ENCODE measurements at places on chromosomes 12 and 14. TPM values are rescaled to one million over a fixed set of nuclear protein-coding genes. Genes with fewer than 3 reads are reported as not detected.

The ZDHHC22 gene
- total RNA-seq, result not detected

GRCh38 chr12:6635375-6635855, 344 bp downstream of the LPAR5 start:
- H3K4me1 ChIP-seq, result peaks cover 44% of the 10 kb centered on the region
- no peaks in the 10 kb centered on the region for H3K27me3 ChIP-seq
- peak; percentile 76 for DNase-seq
- peak overlapping the region; percentile 65 for H3K4me3 ChIP-seq

DNA sequence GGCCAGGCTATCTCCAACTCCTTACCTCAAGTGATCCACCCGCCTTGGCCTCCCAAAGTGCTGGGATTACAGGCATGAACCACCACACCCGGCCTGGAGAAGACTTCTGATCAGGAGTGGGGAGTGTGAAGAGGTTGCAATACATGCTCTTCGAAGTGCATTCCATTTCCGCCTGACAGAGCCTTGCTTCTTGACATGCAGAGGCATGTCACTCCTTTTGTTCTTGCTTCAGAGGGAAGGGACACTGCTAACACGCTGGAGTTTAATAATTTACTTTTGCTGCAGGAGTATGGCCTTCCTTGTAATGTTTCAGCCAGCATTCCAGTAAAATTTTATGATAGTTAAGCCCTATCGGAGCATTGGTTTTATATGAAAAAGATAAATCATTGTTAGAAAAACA, 74.9 kb downstream of the SLC25A47 start:
- H3K36me3 ChIP-seq, result no peaks in the 10 kb centered on the region
- H3K27ac ChIP-seq, result no peak overlapping the region
- H3K27me3 ChIP-seq, result no peaks in the 10 kb centered on the region
- no peak for DNase-seq
- H3K4me1 ChIP-seq, result no peaks in the 10 kb centered on the region

DNA sequence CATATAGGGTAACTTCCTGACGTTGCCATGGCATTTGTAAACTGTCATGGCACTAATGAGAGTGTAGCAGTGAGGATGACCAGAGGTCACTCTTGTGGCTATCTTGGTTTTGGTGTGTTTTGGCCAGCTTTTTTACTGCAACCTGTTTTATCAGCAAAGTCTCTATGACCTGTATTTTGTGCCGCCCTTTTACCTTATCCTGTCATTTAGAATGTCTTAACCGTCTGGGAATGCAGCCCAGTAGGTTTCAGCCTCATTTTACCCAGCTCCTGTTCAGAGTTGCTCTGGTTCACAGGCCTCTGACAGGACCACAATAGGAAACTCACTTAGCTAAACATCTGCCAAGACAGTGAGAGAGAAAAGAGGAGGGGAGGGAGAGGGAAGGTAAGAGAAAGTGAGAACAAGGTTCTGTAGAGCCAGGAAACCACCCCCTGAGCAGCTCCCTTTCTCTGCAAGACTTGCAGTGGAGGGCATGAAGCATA, 64.8 kb upstream of the PLEKHG3 start:
- H3K27ac ChIP-seq, result no peak overlapping the region
- H3K4me3 ChIP-seq, result no peak overlapping the region
- DNase-seq, result no peak
- H3K4me1 ChIP-seq, result no peaks in the 10 kb centered on the region
- peaks cover 8% of the 10 kb centered on the region for H3K27me3 ChIP-seq
- no peaks in the 10 kb centered on the region for H3K36me3 ChIP-seq

DNA sequence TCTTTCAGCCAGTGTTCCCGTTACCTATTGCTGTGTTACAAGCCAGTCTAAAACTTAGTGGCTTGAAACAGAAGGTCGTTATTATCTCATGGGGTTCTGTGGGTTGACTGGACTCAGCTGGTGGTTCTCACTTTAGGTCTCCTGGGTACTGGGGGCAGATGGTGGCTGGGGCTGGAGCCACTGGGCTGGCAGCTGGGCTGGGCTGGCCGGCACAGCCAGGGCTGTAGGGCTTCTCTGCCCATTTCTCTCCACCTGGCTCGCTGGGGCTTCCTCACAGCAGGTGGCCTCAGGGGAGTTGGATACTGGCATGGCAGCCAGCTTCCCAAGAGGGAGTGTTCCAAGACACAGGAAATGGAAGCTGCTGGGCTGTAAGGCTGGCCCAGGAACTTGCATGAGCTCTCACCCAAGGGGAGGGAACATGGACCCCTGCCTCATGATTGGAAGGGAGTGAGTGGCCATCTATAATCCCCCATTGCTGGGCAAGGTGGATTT, 27.0 kb downstream of the TUNAR start:
- no peak for DNase-seq
- no peak overlapping the region for H3K4me3 ChIP-seq
- peaks cover 13% of the 10 kb centered on the region for H3K27me3 ChIP-seq
- no peaks in the 10 kb centered on the region for H3K4me1 ChIP-seq
- H3K27ac ChIP-seq, result no peak overlapping the region
- H3K36me3 ChIP-seq, result no peaks in the 10 kb centered on the region

The TEAD4 gene
- total RNA-seq, result 3.8 TPM

- H3K27me3 ChIP-seq, result no peaks in the 10 kb centered on the region
- no peak overlapping the region for H3K4me3 ChIP-seq
- H3K27ac ChIP-seq, result no peak overlapping the region
- DNase-seq, result no peak
- no peaks in the 10 kb centered on the region for H3K4me1 ChIP-seq
- H3K36me3 ChIP-seq, result no peaks in the 10 kb centered on the region
These were observed 28.9 kb downstream of the SLC25A21 start for GRCh38 chr14:37143475-37143874.

DNA sequence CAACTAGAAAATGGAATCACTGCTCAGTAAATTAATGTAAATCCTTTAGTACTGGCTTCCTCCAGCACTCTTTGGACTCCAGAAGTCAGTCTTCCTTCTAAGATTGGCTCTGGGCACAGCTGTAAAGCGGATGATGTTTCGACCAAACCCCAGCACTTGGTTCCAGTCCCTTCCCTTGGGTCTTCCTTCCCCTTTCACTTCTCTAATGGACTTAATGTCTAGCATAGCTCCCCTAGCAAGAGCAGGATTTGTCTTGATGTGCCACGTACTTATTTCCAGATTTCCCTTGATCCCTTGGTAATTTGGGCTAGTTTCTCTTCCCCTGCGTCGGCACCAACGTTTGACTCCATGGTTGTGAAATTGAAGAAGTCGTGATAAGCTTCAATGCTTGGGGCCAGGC, 28.3 kb downstream of the C12orf75 start:
- no peaks in the 10 kb centered on the region for H3K36me3 ChIP-seq
- H3K4me1 ChIP-seq, result peaks cover 11% of the 10 kb centered on the region
- no peaks in the 10 kb centered on the region for H3K27me3 ChIP-seq
- H3K27ac ChIP-seq, result no peak overlapping the region
- DNase-seq, result no peak
- no peak overlapping the region for H3K4me3 ChIP-seq

DNA sequence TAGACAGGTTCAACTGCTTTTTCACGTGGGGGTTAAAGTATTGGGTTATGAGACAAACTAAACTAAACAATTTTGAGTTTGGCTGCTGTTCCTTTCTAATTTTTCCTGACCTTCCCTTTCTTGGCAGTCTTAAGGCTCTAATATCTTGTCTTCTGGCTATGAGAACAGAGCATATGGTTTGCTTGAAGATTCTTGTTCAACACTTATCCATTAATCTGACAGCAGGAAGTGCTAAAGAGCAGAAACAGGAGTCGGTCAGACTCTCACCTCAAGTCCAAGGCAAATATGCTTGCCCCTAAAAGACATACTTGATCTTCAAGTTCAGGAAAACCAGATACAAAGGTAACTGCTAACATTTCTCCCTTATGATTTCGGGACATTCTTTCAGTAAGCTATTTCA, 52.6 kb upstream of the KCNJ8 start:
- H3K27me3 ChIP-seq, result peaks cover 1% of the 10 kb centered on the region
- no peaks in the 10 kb centered on the region for H3K36me3 ChIP-seq
- DNase-seq, result no peak
- H3K4me3 ChIP-seq, result no peak overlapping the region
- H3K4me1 ChIP-seq, result no peaks in the 10 kb centered on the region
- no peak overlapping the region for H3K27ac ChIP-seq

The TGM1 gene
- 3.7 TPM for total RNA-seq

The CCDC175 gene
- total RNA-seq, result not detected

GRCh38 chr14:39265806-39266524, 32.2 kb downstream of the MIA2 start:
- no peak for DNase-seq
- H3K27me3 ChIP-seq, result no peaks in the 10 kb centered on the region
- peak overlapping the region; percentile 90 for H3K27ac ChIP-seq
- H3K36me3 ChIP-seq, result peaks cover 3% of the 10 kb centered on the region
- H3K4me3 ChIP-seq, result peak overlapping the region; percentile 84

DNA sequence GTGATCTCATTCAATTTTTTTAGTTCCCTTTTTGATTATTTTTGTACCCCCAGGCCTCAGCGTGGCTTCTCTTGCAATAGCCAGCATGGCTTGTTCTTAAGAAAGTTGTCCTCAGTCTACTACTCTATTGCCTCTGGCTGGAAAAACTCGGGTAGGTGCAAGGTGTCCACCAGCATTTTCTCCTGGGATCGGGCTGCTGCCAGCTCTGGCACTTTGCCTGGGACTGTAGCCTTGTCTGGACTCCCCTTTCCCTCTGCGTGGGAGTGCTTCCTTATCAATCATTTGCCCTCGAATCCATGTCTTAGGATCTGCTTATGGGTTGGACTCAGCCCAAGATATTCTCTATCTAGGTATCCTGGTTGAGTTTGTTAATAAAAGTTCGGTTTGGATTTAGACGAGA, 773.4 kb downstream of the DIO2 start:
- H3K27ac ChIP-seq, result no peak overlapping the region
- no peaks in the 10 kb centered on the region for H3K4me1 ChIP-seq
- H3K27me3 ChIP-seq, result no peaks in the 10 kb centered on the region
- H3K4me3 ChIP-seq, result no peak overlapping the region
- DNase-seq, result no peak
- H3K36me3 ChIP-seq, result no peaks in the 10 kb centered on the region
